ENCODE measurements at places on chromosomes 6 and 20. TPM values are rescaled to one million over a fixed set of nuclear protein-coding genes. Genes with fewer than 3 reads are reported as not detected.

DNA sequence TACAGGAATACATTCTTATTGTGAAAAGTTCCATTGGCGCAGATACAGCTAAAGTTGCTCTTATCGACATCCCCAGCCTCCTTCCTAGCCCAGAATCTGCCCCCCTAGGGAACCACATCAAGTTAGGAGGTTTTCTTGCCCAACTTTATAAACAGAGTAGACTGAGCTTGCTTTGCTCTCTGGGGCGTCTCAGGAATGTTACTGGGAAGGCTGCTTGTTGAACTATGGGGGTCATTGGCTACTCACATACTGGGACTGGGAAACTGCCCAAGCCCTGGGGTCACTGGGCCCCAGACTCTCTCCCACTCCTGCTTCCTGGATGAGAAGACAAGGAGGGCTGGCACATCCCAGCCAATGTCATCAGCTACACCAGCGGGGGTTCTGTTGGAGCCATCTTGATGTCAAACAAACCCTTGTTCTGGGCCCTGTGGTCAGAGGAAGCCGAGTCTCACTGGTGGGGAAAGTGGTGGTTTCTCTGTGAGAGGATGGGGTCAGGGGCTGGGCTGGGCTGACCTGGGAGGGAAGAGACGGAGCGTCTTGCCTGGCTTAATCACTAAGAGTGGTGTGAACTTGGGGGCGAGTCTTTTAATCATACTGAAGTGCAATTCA, 26.0 kb downstream of the BPIFB4 start:
- DNase-seq = peak; percentile 49

DNA sequence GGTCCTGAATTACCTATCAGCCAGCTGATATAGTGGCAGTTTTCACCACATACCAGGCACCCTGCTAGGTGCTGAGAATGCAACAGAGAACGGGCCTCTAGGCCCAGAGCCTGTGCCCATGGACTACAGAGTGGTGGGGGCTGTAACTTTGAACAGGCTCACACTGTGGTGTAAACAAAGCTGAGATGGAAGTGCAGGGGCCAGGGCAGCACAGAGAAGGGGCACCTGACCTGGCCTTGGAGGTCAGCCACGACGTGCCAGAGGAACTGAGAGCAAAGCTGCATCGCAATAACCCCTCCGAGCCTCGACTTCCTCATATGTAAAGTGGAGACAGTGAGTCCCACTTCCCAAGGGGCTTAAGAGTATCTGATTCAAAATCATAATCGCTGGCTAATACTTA, 105.8 kb downstream of the MAFB start:
- no peak for DNase-seq

GRCh38 chr20:13677241-13677640, 38.5 kb upstream of the TASP1 start:
- DNase-seq = no peak

DNA sequence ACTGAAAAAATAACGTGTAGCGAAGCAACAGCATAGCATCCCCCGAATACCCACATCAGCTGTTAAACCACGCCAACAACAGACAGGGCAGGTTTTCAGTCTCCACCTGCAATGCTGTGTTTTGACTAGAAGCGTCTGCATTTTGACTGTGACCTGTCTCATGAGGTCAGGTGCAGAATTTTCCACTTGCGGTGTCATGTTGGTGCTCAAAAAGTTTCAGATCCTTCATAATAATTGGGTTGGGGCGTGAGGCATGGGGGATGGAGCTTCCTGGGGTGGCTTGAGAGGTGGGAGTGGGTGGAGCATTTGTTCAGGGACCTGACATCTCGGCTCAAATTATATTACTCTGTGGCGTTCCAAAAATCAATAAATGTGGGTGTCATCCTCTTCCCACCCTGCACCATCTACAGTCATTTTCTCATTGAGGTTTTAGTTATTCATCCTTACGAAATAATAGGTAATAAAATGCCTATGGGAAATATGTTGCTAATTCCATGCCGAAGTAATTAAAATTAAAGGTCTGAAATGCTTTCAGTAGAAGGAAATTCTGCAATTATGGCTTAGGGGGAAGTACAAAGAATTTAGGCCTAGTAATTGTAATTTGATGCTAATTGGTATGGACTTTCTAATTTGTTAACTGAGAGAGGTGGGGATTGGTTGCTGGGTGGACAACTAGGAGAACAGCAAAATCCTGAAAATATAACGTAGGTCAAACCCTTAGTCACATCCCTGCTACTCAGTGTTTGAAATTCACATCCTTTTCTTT, 81.0 kb downstream of the TIAM2 start:
- no peak for DNase-seq

DNA sequence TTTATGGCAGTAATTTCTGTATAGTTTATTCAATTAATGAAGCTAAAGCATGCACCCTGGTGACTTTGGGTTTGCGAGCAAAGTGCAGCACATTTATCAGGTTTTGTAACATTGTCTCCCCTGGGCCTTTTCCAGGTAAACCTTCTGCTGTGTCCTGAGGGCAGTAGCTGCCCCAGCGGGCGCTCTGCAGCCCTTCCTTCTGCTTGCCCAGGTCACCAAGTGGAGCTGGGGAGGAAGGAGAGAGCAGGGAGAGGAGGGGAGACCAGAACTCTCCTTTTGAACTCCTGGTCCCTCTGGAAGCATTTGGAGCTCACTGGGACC, 145.6 kb downstream of the DLL1 start:
- peak; percentile 21 for DNase-seq

- DNase-seq = no peak
Observed at GRCh38 chr6:133704371-133704770, 184.5 kb upstream of the TCF21 start.

DNA sequence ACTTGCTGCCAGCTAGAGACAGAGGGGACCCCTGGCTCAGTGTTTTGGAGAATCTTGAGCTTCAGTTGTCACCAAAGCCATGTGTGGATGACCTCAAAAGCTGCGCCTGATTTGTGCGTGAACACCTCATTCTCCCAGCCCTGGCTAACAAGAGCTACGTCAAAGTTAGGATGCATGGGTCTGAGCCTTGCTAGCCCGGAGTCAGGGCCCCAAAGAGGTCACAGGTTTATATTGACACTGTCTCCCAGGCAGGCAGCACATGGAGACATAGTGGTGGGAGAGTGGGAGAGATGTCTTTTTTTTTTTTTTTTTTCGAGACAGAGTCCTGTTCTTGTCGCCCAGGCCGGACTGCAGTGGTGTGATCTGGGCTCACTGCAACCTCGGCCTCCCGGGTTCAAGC, 36.1 kb upstream of the DUSP22 start:
- no peak for DNase-seq

DNA sequence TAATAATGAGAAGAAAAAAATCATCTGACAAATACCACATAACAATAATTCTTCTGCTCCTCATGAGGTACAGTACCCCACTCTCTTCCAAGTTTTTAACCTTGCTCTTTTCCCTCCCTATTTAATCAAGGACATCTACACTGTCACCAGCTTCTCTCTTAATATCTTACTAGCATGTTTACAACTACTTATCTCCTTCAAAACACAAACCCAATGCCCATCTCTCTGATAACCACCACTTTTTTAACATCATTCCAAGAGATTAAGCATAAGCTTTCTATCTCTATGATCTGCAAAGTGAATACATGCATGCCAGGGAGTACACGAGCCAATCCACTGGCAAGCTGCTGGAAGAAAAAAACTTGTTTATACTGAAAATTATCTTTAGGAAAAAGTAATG, 10.3 kb downstream of the CEP85L start:
- DNase-seq = no peak

- DNase-seq = no peak
Observed at GRCh38 chr6:142857233-142857761, 87.7 kb downstream of the HIVEP2 start.

GRCh38 chr20:891058-891705, 25.0 kb downstream of the ANGPT4 start:
- peak; percentile 86 for DNase-seq

GRCh38 chr6:146697921-146698320, 99.1 kb downstream of the ADGB start:
- no peak for DNase-seq

The MTFR2 gene
- total RNA-seq = 0.24 TPM

The SIRPA gene
- 19.5 TPM for total RNA-seq

The CABLES2 gene
- 15.0 TPM for total RNA-seq

The DOK5 gene
- 2.9 TPM for total RNA-seq

All from Right ventricle myocardium superior (tissue), 1 donor.